ENCODE measurements at places on chromosomes 6 and 20.

DNA sequence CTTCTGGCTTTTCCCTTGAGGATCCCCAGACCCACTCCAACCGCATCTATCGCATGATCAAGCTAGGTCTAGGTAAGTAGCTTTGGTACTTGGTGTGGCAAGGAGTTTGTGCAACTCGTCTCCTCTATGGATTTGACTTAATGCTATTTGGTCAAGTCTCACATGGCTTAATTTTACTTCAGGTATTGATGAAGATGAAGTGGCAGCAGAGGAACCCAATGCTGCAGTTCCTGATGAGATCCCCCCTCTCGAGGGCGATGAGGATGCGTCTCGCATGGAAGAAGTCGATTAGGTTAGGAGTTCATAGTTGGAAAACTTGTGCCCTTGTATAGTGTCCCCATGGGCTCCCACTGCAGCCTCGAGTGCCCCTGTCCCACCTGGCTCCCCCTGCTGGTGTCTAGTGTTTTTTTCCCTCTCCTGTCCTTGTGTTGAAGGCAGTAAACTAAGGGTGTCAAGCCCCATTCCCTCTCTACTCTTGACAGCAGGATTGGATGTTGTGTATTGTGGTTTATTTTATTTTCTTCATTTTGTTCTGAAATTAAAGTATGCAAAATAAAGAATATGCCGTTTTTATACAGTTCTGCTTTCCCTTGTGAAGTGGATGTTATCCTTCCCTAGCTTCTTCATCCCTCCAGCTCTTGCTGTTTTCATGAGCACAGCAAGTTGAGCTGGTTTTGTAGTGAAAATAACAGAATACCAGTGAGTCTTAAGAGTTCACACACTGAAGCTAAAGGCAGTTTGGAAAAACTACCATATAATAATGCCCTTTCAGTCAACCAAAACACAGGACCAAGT is 3.8 kb downstream of the SLC35B2 start:
- no peak for DNase-seq

GRCh38 chr20:62066983-62067433 is 1.3 kb upstream of the TAF4 start:
- no peak for DNase-seq

DNA sequence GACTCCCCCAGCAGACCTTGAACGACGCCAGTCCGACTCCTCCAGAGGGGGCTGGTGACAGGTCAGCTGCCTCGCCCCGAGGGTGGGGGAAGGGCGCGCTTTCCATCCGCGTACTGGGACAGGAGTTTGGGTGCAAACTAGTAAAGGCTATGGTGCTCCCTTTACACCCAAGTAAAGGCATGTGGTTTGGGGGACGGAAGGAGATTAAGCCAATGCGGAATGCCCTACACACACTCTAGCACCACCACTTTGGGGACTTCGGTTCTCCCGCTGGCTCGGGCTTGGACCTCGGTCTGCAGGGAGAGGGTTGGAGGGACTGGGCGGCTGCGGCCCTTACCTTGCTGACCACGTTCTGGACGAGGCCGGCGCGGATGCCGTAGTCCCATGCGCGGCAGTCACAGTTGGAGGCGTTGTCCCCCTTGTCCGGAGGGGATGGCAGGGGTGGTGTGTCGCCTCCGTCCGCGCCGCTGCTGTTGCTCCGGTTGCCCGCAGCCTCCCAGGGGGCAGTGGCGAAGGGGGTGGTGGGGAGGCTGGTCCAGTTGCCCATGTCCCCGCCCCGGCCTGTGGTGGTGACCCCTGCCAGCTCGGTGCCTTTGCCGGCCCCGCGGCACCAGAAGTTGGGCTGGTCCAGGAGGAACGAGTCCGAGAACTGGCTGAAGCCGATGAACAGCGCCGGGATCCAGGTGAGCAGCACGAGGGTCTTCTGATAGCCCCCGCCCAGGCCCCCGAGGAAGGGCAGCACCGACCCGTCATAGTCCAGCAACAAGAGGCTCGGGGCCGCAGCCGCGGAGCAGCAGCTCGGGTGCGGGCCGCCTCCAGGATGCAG is 1.1 kb downstream of the SLC22A23 start:
- DNase-seq, result no peak

- DNase-seq, result no peak
Measured at GRCh38 chr6:166415306-166415705, 32.6 kb upstream of the MPC1 start.

DNA sequence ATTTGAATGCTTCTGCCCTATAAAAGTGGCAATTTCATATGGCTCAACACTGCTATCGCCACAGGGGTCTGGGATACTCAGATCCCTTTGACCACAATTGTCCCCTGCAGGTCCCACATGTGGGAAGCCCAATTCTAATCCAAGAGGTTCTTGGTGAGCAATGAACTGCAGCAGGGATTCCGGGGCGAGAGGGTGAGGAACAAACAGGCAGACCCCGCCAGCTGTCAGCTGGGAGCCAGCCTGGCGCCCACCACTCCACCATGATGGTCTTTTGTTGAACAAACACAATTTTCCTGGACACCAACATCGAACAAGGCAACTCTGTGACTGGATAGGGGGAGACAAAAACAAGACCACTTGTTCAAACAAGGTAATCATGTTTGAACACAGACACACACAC is 80.5 kb downstream of the TMEM242 start:
- no peak for DNase-seq

DNA sequence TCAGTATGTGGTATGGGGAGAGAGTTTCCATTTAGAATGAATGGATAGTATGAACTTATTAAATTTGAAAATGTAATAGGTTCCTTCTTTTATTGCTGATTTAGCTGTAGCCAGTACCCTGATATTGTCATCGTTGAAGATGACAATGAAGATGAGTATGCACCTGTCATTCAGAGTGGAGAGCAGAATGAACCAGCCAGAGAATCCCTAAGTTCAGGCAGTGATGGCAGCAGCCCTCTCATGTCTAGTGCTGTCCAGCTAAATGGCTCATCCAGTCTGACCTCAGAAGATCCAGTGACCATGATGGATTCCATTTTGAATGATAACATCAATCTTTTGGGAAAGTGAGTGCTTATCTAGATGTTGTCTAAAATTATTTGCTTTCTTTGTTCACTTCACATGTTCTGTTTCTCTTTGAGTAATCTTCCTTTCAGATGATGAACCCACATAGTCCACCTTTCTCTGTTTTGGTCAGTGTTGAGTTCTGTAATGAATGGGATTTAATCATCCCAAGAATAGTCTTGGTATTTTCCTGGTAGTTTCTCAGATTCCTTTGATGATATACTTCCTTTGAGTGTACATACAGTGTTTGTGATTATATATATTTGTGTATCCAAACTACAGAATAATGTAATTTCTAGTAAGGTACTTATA is 23.3 kb downstream of the HSF2 start:
- DNase-seq, result no peak

GRCh38 chr6:157390273-157391060 is 9.5 kb downstream of the ZDHHC14 start:
- no peak for DNase-seq

DNA sequence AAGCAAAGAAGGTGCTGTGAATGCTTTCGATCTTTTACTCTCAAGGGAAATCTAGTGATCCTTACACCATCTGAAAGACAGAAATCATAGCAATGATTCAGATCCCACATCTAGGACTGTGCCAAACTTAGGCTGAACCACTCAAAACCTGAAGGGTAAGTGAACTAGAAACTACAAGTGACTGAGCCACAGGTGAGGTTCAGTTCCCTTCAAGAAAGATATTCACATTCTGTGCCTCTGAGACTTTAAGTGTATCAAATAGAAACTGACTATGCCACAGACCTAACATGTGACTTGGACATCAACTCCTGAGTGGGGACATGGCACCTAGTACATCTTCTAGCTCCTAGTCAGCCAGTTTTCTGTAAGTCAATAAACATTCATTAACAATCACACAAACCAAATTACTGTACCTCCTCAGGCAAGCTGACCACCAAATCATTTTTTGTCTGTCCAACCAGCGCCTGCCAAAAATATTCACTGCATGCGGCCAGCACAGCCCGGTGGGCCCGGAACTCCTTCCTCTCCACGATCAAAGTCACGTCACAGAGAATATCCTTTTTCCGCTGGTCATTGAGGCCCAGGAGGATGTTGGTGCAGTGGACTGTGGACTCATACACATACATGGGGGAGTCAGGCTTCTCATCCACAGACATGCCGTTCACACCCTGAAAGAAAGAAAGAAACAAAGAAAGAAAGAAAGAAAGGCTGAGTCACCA is 114.1 kb downstream of the GJA10 start:
- no peak for DNase-seq

DNA sequence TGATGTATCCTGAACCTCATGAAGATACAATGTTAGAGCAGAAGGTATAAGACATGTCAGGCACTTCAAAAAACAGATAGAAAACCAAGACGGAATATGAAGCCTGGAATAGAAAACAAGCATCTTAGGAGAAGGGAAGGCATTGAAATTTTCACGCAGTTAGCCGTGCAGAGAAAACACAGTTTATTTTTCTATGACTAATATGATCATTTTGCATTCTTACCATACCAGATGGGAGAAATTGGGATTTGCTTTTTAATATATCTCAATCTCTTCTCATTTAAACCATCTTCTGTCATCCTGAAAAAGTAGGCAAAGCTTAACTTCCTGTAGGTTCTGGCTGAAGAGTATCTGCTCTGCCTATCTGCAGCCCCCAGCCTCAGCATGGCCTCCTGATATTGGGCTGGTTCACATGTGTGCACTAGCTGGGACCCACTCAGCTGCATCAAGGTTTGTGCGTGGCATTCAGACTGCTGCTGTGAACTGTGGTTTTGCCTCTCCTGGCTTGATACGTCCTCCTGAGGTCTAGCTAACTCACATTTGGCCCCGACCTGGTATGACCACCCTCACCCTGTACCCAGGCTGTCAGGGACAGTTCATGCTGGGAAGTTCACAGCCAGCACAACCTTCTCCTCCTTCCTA is 392.5 kb upstream of the SASH1 start:
- no peak for DNase-seq

- DNase-seq, result no peak
Measured at GRCh38 chr6:148591656-148592055, 155.2 kb upstream of the UST start.

GRCh38 chr6:18477301-18477941 is 90.3 kb downstream of the RNF144B start:
- DNase-seq, result no peak

DNA sequence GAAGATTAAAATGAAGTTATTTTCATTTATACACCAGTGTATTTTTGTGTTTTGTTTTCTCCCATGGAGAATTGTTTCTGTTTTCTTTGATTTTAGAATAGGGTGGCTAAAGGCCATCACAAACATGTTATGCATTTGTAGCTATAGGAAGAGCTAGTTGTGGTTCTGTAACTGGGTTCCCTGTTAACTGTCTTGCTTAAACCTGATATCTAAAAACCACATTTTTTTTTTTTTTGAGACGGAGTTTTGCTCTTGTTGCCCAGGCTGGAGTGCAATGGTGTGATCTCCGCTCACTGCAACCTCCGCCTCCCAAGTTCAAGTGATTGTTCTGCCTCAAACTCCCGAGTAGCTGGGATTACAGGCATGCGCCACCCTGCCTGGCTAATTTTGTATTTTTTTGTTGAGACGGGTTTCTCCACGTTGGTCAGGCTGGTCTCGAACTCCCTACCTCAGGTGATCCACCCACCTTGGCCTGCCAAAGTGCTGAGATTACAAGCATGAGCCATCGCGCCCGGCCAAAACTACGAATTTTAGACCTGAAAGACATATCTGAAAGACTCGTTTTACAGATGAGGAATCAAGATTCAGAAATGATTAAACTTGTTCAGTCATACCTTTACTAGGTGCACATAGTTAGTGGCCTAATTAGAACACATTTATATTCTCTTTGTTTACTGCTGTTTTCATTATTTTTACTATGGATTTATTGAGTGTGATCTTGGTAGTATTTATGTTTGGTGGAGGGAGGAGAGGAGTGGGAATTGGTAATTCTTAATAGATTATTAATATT is 18.0 kb downstream of the SCAF8 start:
- no peak for DNase-seq

Data from kidney epithelial cell (primary cell).